Foreskin melanocyte (primary cell): ENCODE measurements at places on chromosomes 3 and 15.

GRCh38 chr3:136343873-136344555 lies 93.9 kb downstream of the PCCB start:
- peak; percentile 20 for DNase-seq

DNA sequence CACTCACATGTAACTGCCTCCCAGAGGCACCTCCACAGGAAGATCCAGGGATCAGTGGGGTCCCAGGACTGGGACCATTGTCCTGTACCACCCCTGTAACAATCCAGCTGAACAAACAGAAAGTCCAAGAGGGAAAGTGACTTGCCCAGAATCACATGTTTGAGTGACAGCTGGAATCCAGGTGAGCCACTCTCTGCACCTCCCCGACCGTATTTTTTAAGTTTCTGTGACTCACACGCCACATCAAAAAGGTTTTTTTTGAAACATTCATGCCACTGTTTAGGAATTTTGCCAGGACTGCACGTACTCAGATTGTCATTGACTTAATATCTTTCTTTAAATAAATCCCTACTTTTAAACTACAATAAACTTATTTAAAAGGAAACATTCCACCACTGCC lies 9.8 kb upstream of the SLC6A1 start:
- DNase-seq: no peak

DNA sequence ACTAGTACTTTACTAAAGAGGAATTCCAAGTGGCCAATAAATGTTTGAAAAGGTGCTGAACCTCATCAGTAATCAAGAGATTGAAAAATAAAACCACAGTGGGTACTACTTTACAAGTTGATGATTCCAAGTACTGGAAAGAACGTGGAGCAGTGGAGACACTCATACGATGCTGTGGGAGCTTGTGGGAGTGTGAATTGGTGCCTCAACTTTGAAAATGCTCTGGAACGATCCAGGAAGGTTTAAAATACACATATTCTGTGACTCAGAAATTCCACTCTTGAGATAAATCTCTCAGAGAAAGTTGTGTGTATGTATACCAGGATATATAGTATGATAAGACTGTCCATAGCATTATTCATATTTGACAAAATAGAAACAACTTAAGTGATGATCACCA lies 9.3 kb downstream of the LRCH3 start:
- no peak for DNase-seq

DNA sequence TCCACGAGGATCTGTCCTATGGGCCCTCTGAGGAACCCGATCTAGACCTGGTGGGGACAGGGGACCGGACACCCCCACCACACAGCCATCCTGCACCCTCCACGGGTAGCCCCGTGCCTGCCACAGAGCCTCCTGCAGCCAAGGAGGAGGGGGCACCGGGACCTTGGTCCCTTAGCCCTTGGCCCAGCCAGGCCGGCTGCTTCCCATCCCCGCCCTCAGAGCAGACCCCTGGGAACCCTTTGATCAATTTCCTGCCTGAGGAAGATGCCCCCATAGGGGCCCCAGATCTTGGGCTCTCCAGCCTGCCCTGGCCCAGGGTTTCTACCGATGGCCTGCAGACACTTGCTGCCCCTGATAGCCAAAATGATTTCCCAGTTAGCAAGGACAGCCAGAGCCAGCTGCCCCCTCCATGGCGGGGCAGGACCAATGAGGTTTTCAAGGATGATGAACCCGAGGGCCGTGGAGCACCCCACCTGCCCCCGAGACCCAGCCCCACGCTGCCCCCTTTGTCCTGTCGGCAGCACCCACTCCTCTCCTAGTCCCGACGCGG lies 91.5 kb downstream of the TBC1D2B start:
- DNase-seq: no peak

DNA sequence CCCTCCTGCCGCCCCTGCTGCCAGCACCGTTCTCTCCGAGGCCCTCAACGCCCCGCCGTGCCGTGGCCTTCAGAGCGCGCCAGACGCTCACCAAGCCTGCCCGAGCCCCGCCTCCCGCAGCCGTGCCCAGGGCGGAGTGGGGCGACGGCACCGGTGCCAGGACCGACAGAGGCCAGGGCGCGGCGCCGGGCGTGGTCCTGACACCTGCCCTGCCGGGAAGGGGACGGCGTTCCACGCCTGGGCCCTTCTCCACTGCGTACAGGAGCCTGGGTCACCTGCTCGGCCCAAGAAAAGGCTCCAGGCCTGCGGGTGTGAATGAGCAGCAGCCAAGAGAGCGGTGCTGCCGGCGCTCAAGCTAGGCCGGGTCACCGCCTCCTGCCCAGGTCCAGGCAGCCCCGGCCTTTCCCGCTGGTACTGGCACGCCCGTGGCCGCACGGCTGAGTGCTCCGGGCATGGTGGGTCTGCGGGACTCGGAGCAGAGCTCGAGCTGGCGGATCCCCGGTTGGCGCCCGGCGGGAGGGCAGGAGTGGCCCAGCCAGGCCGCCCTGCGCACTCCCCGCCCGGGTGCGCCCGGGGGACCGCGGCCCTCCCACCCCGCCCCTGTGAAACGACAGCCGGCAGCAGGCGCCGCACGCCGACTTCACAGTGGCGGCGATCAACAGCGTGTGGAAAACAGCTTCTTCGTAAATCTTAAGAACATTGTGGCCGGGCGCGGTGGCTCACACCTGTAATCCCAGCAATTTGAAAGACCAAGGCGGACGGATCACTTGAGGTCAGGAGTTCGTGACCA lies 4.2 kb downstream of the OCA2 start:
- no peak for DNase-seq

GRCh38 chr3:147356145-147356908 lies 50.0 kb downstream of the ZIC4 start:
- no peak for DNase-seq

DNA sequence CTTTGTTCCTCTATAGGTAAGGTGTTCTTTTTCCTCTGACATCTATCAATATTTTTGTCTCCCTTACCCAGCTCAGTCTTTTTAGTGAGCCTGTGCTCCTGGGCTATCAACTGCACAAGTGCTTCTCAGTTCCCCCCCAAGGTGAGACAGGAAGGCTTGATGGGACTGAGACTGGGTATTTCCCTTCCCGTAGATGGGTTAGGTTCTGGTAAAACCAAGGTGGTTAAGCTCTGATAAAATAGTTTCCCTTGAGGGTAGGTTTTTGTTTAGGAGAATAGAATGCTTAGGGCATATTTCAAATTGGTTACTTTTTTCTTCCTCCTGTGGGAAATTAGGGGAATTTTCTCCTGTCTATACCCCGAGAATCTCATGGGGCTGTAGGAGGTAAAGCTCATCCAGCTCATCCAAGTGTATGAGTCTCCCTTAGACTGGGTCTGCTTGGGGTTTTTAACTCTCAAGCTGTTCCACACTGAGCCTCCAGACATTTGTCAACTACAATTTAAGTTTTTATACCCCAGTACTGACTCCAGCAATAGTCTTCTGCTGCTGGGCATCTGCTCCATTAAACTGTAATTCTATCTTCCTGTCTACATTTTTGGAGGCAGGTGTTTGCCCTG lies 44.9 kb downstream of the OXSR1 start:
- DNase-seq: no peak

GRCh38 chr3:4786431-4786830 lies 192.8 kb upstream of the BHLHE40 start:
- DNase-seq: no peak

DNA sequence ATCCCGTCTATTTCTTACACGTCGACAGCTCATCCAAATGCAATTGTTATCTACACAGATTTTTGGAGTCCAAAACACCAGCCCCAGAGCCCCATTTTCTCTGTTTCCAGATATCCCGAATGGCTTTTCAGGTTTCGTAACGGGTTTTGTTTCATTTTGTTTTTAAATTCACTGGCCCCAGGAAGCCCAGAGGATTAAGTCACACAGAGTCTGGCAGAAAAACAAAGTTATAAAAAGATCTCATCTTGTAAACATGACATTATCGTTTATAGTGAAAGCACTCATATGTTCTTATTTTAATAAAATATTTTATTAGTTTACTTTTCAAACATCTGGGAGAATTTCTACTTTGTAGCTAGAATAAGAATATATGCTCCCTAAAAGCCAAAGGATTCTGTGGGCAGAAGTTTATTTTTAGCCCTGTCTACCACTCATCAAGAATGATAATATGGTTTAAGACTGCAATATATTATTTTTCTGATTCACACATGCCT lies 149.3 kb upstream of the SLC2A2 start:
- no peak for DNase-seq

DNA sequence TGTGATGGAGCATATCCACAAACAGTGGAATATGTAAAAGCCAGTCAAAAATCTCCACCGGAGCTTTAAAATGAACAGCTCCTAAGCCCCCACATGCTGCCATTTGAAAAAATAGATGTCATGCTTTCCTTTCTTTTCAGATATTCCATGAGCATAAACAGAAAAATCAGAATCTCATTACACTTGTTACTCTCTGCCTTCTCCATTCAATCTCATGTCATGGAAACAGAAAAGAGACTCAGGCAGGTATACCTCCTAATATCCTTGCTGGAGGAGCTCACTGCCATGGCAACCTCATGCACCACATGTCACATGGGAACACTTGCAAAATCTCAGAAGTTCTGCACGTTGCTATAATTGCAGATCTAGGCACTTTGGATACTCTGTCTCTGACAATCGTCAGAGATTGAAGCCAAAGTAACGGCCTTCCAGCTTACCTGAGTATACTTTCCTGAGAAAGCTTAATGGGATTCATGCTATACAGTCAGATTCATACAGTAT lies 317.0 kb upstream of the ADAMTS9 start:
- DNase-seq: no peak

GRCh38 chr3:155308831-155309230 lies 15.3 kb upstream of the STRIT1 start:
- DNase-seq: no peak

DNA sequence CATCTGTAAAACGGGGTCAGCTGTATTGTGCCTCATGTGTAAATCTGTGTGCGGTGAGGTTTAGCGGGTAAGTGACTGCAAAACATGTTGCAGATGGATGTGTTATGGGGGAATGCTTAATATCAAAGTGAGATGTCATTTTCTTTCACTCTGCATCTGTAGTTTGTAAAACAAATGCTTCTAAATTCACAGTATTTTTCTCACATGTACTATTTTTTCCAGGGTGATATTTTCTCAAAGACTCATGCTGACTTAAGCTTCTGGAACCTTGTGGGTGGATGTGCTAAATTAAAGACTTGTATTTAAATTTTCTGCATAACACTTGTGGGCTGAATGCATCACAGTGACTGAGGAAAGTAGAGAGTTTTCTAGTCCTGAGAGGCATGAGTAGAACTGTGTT lies 115.2 kb upstream of the TP63 start:
- DNase-seq: no peak

GRCh38 chr3:51961602-51962569 lies 5.4 kb downstream of the PCBP4 start:
- DNase-seq: no peak

GRCh38 chr3:124276133-124276532 lies 284.2 kb upstream of the ROPN1 start:
- no peak for DNase-seq

- DNase-seq: no peak
Measured at GRCh38 chr15:101464999-101465669, 24.4 kb downstream of the PCSK6 start.

- DNase-seq: no peak
Measured at GRCh38 chr3:193229851-193230420, 11.1 kb upstream of the PLAAT1 start.

DNA sequence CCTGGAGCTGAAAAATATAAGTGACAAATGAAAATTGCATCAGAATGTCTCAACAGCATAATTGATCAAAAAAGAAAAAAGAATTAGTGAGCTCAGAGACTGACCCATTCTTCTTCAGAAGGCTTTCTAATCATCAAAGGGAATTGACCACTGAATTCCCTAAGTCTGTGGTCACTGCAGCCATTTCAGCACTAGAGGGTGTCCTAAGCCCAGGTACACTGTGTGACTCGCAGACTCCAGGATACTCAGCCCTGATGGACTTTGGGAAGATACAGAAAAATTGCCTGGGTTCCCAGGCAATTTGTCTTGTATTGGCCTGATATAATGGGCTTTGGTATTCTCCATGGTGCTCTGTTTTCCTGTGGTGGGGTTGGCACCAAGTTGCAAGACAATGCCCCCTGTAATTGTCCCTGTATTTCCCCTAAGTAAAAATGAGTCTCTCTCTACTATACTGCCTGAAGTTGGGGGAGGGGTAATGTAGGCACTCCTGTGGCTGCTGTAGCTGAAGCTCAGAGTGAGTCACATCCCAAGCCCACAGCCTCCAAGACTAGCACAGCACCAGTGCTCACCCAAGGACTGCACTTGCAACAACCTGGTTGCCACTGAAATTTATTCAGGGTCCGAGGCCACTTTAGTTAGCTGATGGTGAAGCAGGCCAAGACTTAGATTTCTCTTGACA lies 256.0 kb upstream of the STAC start:
- DNase-seq: no peak

DNA sequence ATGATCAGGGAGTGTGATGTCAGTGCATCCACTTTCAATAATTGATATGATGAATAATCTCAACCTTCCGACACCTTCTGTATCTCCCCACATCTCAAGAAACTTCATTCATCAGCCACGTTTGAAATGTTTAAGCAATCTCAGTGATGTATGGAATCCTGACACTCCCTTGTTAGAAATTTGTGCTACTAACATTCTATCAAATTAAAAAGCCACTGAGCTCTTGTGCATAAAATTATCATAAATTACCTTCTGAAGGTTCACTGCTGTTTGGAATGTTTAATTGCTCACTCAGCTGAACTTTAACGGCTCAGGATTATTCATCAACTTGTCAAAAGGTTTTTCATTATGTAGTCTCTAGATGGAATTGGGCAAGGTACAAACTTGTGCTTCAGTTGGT lies 108.4 kb upstream of the DPH6 start:
- DNase-seq: no peak

DNA sequence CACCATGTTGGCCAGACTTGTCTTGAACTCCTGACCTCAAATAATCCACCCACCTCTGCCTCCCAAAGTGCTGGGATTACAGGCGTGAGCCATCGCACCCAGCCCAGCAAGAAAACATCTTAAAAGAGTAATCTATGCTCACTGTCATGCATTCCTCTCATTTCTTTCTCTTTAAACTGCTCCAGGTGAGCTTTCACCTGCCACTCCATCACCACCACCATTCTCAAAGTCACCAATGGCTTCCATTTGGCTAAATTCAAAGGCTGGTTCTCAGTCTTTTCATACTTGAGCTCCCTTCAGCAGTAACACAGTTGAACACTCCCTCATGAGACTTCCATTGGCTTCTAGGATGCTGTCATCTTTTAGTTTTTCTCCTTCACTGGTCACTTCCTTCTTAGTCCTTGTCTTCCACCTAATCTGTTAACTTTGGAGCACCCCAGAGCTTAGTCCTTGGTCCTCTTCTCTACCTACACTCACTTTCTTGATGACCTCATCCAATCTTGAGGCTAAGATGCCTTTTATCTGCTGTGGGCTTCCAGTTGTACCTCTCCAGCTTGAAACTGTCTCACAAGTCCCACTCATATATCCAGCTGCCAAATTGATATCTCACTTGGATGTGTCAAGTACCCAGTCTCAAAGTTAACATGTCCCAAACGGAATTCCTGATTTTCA lies 27.0 kb upstream of the ESYT3 start:
- DNase-seq: no peak

- peak; percentile 69 for DNase-seq
Measured at GRCh38 chr3:185677146-185677829, 91.2 kb downstream of the SENP2 start.

DNA sequence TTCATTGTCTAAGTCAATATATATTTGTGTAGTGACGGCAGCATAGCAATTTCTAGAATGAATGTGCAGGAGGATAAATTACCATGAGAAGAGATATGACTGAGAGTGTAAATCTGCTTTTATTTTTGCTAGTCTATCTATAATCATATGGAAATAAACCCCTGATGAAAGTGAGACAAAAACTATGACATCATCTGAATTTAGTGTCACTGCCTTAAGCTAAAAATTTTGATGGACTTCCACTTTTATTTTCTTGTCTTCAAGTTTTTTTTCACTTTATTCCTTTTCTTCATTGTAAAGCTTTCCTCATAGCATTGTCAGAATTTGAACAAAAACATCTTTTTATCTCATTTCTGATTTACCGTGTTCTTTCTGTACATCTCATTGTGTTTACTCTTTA lies 242.0 kb downstream of the CHST2 start:
- no peak for DNase-seq
